Progenitor cell of endocrine pancreas (in vitro differentiated cells): ENCODE measurements at places on chromosomes 6 and 20.

DNA sequence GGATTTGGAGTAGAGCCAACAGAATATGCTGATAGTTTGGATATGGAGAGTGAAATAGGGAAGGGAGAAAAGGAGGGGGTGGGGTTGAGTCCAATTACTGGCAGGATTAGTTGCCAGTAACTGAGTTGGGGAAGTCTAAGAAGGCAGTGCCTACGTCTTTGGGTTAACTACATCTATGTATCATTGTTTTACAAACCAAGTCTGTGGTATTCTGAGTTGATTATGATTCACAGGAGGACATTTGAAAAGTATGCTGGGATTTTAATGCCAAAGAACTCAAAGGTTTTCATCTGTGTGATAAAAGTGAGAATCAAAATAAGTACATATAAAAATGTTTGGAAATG lies 14.7 kb downstream of the DSE start:
- DNase-seq, result no peak

DNA sequence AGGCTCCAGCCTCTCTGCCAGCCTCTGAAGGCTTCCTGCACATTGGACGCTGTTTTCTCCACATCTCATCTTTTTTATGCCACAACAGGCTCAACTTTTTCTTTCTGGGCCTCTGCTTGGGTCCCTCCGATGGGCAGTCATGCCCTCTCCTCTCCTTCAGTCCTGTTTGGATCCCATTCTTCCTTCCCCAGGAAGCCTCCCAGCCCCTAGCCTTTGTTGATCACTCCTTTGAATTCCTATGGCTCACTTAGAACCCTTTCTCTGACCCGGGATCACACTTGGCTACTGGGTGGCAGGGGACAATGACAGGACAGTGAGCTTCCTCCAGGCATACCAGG lies 4.5 kb downstream of the SLA2 start:
- no peak for DNase-seq

- no peak for DNase-seq
Measured at GRCh38 chr6:166496460-166496859, 90.0 kb downstream of the RAMACL start.

DNA sequence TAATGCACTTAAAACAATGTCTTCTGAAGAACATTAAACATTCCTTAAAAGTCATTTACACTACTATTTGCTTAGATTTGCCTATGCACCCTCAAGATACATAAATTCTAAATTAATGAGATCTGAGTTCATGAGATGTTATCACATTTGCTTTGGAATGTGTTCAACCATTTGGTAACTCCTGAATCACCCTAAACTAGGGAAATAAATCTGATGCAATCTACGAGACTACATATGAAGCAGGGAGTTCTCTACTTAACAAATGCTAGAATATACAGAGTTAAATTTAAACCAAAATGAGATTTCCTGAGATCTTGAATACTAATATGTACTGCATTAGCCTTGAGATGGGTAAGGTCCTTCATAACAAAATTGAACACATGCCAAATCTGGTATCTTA lies 170.1 kb downstream of the CLIC5 start:
- DNase-seq, result no peak

DNA sequence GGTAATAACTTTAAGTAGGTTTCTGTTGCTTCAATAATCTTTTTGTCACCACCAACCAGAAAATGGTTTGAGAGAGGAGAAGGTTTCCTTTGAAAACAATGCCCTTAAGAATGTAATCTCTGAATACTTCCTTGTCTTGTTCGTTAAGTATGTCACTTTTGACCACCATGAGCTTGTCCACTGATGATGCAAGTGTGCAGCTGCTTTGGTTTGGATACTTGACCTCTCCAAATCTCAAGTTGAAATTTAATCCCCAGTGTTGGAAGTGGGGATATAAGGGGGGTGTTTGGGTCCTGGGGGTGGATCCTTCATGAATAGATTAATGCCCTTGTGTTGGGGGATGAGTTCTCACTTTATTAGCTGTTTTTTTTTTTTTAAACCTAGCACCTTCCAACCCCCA lies 985.4 kb downstream of the EPHA7 start:
- DNase-seq, result no peak

GRCh38 chr6:168699631-168700295 lies 258.8 kb downstream of the SMOC2 start:
- DNase-seq, result no peak

DNA sequence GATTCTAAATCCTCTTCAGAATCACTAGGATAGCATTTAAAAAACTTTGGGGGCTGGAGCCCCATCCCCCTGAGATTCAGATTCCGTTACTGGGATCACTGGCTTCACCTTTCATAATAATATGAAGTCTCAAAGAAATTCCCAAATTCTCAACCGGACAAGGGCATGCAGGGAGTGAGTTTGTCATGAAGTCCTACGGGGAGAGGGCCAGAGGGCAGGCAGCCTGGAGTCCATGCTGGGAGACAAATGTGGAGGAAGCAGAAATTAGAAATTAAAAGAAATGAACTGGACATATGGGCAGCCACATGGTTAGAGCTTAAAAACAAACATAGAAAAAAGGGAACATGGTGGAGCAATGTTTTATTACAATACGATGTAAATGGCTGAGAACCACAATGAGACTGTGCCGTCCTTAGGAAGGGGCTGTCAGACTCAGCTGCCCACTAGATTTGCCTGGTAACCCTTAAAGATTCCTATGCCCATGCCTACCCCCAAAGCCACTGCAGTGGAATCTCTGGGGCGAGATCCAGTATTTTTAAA lies 142.6 kb downstream of the CEBPB start:
- no peak for DNase-seq

- DNase-seq, result no peak
Measured at GRCh38 chr20:62137478-62138203, 5.6 kb downstream of the PSMA7 start.

GRCh38 chr6:110629153-110629552 lies 152.7 kb upstream of the SLC22A16 start:
- no peak for DNase-seq

DNA sequence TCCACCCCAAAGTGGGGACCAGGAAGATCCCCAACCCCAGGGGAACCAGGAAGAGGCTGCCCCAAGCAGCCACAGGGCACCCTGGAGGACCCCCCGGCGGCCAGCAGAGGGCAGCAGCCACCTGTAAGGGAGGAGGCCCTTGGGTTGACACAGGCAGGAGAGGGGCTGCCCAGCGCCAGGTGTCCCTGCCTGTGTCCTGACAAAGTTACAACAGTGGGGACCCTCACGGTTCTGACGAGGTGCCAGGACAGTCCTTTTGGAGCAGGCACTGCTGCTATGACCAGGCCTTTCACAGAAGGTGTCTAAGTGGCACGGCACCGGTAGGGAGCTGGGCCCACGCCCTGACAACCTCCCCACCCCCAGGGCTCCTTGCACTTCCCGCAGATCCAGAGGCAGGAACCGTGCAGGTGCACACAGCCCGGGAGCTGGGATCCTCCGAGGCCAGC lies 176.7 kb downstream of the BMP7 start:
- peak; percentile 89 for DNase-seq

GRCh38 chr20:64041040-64041780 lies 5.2 kb downstream of the C20orf204 start:
- DNase-seq, result no peak

DNA sequence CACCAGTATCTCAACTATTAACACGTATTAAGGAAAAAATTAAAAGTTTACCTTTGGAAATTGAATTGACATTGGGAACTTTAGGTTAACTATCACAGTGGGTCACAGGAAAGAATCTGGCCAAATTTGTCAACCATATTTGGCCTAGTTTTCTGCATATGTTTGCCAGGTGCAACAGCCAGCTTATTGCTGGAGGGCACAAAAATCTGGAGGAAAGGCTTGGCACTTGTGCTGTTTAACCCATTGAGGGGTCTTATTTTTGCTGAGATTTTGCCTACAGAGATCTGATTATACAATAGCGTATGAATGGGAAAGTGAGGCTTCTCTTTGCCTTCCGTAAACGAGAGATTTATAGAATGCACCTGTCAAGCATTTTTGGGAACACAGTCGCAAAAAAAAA lies 190.4 kb downstream of the PRL start:
- DNase-seq, result no peak
